Mesenteric fat pad (tissue), 1 donor: ENCODE measurements at places on chromosomes 5 and 9. TPM values are rescaled to one million over a fixed set of nuclear protein-coding genes. Genes with fewer than 3 reads are reported as not detected.
A peak's percentile ranks its signal among the peaks of the same experiment; 100 is the strongest.

REXO4 gene
- 13.1 TPM for total RNA-seq

DNA sequence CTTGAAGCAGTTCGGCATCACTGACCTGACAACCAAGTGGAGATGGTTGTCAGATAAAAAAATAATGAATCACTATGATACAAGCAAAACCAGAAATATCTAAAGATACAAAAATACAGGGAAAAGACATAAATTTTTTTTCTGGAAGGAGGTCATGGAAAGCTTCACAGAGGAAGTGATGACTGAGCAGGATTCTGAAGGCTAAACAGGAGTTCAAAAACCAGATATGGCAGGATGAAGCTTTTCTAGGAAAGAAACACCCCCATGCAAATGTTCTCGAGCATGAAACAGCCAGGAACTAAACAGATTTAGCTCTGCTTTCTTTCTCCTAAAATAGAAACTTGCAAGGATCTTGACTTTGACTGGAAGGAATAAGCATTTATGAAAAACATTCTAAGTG, 60.7 kb upstream of the IFNE start:
- no peak for DNase-seq

GRCh38 chr5:151144275-151144674, 13.3 kb downstream of the ANXA6 start:
- DNase-seq: no peak

PPP6C gene
- total RNA-seq: 52.7 TPM

GRCh38 chr9:2107906-2108451, 92.8 kb downstream of the SMARCA2 start:
- no peak for DNase-seq

- DNase-seq: peak; percentile 91
These were observed 50.4 kb upstream of the SYNPO start for GRCh38 chr5:150589862-150590601.

FBXO10 gene
- total RNA-seq: 10.6 TPM

GRCh38 chr5:146447734-146448380, 724 bp downstream of the TCERG1 start:
- DNase-seq: no peak

C5orf46 gene
- total RNA-seq: not detected

- DNase-seq: no peak
These were observed 12.4 kb upstream of the ASS1 start for GRCh38 chr9:130432362-130432761.

- no peak for DNase-seq
These were observed 219.2 kb upstream of the RAI14 start for GRCh38 chr5:34436761-34437501.

GRCh38 chr9:33044162-33044673, 19.1 kb downstream of the DNAJA1 start:
- DNase-seq: peak; percentile 94

CDX1 gene
- total RNA-seq: 0.35 TPM

DNA sequence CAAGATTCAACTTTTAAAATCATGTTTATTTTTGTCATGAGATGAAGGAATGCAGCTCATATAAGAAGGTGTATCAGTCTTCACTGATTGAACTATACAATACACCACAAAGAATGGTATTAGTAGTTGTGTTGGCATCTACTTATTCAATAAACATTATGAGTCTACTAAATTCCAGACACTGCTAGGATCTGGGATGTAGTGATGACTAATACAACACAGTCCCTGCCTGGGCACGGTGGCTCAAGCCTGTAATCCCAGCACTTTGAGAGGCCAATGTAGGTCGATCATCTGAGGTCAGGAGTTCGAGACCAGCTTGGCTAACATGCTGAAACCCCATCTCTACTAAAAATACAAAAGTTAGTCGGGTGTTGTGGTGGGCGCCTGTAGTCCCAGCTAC, 171.4 kb upstream of the NFIB start:
- no peak for DNase-seq
